ENCODE measurements at places on chromosomes 5 and 9. TPM values are rescaled to one million over a fixed set of nuclear protein-coding genes. Genes with fewer than 3 reads are reported as not detected.

Gene MEF2C
- 8.3 TPM for total RNA-seq

Gene RXRA
- total RNA-seq: 12.8 TPM

Gene PLEKHG4B
- total RNA-seq: 7.3 TPM

Gene PMPCA
- 44.4 TPM for total RNA-seq

Gene TOR2A
- 6.3 TPM for total RNA-seq

Gene LVRN
- not detected for total RNA-seq

Gene SLCO4C1
- total RNA-seq: not detected

Gene PCA3
- not detected for total RNA-seq

Gene PCAT7
- 2.8 TPM for total RNA-seq

Gene FBP2
- total RNA-seq: 0.41 TPM

Gene QRFP
- total RNA-seq: not detected

Data from H4 (cell line).